Right ventricle myocardium inferior (tissue), 1 donor: ENCODE measurements at places on chromosomes 6 and 20.

DNA sequence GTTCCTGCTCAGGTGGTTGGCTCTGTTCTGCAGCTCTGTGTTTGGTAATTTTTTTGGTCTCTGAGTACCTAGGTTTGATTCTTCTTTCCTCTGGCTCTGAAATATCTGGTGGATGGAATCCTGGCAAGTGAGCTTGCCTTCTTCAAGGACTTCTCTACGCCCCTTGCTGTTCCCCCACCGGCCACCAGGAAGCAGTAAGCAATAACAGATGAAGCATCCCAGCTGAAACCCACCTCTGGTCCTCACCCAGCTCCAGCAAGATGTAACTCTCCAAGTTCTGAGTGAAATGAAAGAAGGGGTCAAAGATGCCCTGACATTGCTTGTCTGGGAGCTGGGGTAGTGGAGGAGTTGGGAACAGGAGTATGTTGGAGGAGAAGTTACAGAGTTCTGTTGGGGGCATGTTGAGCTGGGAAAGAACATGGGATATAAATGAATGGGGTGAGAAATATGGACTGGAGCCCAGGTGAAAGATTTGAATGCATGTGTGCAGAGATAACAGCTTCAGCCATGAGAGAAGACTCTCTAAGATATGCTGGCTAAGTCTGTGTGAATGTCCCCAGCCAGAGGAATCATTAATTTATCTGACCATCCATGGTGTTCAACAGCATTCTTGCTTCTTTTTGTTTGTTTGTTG lies 51.3 kb upstream of the GLP1R start:
- no peak for DNase-seq

DNA sequence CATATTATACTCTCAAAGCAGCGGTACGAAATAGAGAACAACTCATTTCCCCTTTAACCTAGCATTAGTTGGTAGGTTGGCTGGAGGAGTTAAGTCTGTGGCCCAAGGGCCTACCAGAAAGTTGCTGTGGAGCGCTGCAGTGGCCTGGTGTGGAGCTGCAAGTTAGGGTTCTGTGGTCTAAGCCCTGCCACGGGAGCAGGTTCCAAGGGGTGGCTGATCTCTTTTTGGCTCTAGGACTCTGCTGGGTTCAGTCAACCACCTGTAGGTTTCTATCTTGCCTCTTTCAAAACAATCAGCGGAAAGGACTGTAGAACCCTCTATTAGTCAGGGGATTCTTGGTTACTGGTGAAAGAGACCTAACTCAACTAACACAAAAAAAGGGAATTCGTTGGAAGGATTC lies 54.5 kb upstream of the TULP4 start:
- no peak for DNase-seq

DNA sequence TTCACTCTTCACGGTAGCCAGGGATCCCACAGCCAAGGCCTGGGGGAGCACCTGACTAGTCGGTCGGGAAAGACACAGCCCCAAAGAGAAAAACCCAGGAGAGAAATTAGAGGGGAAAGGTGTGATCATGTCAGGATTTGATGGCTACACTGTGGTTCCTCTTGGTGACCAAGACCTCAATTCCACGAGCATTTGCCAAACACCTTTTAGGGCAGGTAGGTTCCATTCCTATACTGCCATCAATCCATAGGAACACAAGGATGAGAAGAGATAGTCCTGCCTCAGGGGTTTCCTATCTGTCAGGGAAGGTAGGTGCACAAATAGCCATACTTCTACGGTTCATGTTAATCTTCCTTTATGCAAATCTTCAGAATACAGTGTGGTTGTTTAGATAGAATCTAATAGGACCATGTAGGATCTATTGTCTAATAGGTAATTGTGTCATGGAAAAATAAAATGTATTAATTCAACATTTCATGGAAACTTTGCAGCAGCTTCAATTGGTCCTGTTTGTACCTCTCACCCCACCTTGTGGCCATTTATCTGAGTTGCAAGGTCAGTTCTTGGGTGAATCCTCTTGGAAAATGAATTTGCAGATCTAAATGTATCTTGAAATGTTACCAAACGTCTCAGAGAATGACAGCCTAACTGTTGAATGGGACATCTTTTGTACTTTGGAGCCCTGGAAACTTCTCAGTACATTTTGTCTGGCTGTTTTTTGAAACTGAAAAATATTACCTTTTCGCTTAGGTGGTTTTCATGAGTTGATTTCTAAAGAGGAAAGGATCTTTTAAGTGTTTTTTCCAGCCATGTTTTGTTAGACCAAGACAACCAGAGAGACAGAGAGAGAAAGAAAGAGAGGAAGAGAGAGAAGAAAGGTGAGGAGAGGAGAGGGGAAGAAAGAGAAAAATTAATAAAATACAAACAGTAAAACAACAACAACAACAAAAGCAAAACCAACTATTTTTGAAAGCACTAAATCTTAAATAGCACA lies 33.7 kb upstream of the IYD start:
- DNase-seq: no peak

GRCh38 chr6:109916759-109917158 lies 61.4 kb upstream of the GPR6 start:
- DNase-seq: no peak

DNA sequence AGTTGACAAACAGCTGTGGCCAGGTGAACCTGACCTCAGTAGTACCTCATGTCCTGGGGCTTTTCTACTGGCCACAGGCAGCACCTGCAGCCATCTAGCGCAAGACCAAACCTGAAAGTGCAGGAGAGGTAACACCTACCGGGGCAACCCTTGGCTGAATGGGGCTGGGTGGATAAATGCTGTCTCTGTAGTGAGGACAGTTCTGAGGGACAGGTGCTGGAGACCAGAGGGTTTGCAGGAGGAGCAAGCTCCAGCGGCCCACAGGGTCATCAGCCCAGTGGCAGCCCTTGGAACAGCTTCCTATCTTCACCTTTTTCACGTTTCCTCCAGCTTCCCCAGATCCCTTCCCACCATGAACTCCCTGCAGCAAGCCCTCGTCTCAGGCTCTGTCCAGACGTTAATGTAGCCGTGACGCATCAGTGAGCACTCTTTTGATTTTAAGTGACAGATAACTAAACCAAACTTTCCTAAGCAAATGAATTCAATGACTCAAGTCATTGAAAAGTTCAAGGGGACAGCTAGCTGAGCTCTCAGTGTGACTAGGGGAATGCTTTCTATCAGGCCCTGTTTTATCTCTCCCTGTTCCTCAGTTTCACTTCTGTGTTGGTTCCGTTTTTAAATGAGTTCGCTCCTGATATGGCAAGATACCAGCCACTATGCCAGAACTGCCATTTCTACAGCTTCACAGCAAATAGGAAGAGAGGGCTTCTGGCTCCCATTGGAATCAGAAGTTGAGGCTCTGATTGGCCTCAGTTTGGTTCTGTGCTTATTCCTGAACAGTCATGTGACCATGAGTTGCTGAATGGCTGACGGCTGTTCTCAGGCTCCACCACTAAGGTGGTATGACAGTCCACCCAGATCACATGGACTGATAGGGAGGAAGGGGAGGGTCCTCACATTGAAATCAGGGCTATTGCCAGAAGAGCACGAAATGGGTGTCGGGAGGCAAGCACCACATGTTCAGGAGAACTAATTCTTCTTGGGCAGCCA lies 12.1 kb upstream of the PFDN4 start:
- DNase-seq: no peak

DNA sequence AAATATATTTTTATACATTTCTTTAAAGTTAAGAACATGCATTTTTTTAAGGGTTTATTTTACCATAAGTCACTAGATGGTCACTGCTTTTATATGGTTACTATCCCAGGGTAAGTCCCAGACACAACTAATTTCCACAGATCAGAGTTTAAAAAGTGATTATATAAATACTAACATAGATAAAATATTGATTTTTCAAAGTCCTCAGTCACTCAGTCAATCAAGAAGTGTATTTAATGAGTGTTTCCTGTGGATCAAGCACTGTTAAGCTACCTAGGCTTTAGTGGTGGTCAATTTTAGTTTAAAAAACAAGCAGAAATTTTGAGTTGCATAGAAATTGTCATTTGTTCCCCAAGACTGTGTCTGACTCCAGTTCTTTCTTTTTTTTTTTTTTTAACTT lies 399.5 kb upstream of the SYNCRIP start:
- no peak for DNase-seq

- no peak for DNase-seq
These were observed 26.5 kb downstream of the IL17F start for GRCh38 chr6:52217761-52218160.

- no peak for DNase-seq
These were observed 72.4 kb downstream of the SHLD1 start for GRCh38 chr20:5822569-5822968.

DNA sequence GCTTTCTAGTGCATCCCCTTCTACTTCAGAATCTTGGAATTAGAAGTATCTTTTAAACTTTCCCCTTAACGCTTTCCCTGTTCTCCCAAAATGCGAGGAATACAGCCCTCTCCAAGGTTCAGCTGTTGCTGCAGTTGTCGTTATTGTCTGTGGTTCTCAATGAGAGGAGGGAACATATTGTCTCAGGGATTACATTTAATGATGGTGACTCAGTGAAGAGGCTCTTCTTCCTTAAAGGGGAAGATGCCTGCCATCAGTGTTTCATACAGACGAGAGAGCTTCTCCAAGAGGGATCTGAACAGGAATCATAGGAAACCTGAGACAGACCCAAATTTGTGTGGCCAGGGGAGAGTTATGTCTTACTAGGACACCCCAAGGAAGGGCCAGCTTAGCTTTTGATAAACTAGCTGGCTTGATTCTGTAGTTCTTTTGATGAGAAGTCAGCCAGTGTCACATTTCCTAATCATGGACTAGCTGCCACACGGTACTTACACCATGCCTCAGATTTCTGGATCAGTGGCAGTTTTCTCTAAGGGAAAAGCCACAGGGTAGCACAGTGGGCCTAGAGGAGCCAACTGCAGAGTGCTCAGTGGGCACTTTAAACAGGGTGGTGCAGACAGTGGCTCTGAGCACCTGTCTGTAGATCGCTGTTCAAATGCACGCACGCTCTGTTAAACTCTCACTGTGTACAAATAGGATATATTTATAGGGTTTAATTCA lies 59.7 kb upstream of the TMEM181 start:
- DNase-seq: no peak

- no peak for DNase-seq
These were observed 7.6 kb downstream of the PTPN1 start for GRCh38 chr20:50517817-50518154.

DNA sequence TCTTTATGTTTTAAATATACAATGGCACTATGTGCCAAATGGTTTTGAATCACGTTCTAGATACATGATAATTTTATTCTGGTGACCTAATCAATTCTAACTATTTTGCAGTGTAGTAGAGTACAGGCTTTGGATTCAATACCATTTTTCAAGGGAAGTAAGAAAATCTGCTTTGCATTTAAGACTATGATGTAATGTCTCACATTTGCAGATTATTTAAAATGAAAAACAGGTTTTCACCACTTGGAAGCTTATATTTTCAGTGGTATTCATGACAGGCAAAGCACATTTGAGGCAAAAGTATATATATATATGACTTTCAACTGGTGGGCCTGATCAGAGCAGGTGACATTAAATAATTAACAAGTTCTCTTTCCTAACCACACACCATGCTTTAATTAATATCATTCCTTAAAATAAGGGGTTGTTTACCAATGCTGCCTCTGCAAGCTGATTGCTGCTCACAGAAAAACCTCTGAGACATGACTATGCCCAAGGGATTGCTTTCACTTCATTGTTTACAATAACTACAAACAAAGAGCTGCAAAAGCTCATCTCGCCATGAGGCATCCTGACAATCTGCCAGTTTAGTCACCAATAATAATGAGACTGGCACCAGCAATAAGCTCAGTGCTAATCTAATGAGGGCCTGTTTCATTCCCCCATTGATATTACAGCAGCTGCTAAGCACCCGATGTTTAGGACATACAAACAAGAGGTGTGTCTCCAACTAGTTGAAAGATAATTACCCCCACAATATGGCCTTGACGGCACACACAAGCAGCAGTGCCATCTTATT lies 1176.0 kb upstream of the GJE1 start:
- DNase-seq: no peak

GRCh38 chr6:36120979-36121786 lies 9.1 kb upstream of the MAPK13 start:
- peak; percentile 75 for DNase-seq

- DNase-seq: no peak
These were observed 2.7 kb downstream of the EPB41L2 start for GRCh38 chr6:131060311-131060710.

DNA sequence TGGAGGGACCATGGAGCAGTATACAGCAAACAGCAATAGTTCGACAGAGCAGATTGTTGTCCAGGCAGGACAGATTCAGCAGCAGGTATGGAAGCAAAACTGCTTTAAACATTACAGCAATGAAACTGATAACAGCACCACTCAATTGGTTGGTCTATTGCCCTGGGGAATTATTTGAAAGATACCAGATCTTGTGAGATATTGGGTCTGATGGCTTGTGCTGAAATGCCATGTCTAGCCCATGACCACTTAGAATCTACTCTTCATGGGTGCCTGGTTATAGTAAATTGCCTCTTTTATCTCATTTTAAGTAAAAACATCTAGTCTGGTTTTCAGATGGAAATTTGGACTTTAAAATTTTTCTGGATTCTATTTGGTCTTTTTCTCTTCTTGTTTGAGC lies 6.3 kb downstream of the NFYA start:
- DNase-seq: no peak

DNA sequence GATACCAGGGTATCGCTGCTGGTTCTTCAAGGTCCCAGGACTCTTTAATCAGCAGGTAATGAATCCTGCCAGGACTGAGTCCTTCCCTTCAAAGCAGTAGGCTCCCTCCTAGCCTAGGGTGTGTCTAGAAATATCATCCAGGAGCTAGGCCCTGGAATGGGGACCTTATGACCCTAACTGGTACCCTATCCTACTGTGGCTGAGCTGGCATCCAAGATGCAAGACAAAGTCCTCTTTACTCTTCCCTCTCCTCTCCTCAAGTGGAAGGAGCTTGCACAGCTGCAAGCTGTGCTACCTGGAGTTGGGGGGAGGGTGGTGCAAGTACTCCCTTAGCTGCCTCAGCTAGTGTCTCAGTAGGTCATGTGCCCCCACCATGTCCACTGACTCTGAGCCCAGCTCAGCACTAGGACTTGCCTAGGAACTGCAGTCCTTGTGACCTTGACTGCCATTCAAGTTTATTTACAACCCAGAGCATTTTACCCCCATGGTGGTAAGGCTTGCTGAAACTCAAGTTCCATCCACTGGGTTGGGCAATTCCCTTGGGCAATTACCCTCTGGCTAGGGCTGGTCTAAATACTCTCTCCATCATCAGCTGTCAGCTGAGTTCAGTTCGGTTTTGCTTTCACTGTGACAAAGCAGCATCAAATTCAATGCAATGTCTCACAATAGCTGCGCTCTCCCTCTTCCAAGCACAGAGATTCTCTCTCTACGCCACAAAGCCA lies 48.4 kb upstream of the TOP1 start:
- no peak for DNase-seq
